ENCODE measurements at places on chromosomes 5 and 9.

DNA sequence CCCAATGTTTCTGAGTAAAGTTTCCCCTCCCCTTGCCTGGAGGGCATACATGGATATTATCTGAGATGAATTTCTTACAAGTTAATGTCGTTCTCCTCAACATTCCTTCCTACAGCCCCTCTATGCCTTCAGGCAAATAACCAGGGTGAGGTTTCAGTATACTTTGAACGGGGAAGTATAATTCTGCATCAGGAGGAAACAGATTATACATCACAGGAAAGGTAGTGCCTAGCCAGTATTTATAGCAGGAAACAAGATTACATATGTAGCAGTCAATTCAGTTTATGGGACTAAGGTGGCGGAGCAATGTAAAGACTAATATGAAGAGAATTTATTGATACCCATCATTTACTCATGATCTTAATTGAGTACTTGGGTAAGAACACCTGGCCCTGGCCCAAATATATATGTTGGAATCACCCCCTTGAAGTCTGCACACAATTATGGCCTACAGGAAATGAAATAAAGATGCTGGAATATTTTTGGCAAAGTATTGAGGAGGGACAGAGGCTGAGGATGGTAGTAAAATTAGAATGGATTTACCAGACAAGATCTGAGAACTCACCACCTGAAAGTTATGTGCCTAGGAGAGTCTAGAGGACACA lies 661.1 kb downstream of the PTPRD start:
- no peak for DNase-seq

- DNase-seq: no peak
Measured at GRCh38 chr5:60497706-60498500, 202.1 kb downstream of the DEPDC1B start.

DNA sequence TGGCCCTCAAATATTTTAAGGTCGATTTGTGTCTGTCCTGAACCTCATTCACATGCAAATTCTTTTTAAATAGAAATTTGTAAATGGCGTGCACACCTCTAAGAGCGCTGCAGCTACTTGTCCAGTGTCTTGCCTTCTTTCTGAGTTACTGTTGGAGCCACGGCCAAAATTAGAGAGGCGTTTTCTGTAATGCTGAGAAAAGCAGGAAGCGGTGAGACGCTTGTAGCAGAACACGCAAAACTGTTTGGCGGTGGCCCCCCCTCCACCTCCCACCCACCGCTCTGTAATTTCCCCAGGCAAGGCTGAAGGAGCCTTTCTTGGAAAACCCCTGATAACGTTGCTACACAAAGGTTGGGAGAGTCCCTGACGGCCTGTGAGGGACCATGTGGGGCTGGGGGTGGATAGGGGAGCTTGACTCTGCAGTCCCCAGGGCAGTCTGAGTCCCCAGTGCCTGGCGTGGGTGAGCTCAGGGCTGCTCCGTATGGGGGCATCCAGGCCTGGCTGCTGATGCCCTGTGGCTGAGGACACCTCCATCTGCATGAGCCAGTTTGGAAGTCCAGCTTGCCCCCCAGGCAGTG lies 96.5 kb downstream of the GADD45G start:
- peak; percentile 82 for DNase-seq

DNA sequence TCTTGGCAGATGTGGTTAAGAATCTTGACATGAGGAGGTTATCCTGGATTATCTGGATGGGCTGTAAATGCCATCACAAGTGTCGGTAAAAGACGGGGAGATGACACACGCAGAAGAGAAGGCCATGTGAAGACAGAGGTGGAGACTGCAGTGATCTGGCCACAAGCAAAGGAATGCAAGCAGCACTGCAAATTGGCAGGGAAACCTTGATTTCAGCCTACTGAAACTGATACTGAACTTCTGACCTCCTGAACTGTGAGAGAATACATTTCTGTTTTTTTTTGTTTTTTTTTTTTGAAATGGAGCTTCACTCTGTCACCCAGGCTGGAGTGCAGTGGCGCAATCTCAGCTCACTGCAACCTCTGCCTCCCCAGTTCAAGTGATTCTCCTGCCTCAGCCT lies 92.4 kb upstream of the NFIL3 start:
- no peak for DNase-seq

- DNase-seq: no peak
Measured at GRCh38 chr9:134736791-134737497, 95.3 kb downstream of the COL5A1 start.

DNA sequence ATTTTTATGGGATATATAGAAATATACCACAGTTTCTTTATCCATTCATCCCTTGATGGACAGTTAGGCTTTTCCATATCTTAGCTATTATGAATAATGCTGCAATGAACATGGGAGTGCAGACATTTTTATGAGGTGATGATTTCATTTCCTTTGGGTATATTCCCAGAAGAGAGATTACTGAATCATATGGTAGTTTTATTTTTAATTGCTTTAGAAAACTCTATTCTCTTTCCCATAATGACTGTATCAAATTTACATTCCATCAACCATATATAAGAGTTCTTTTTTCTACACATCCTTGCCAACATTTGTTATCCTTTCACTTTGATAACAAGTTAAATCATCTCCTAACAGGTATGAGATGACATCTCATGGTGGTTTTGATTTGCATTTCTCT lies 821.6 kb downstream of the TLE1 start:
- DNase-seq: no peak

DNA sequence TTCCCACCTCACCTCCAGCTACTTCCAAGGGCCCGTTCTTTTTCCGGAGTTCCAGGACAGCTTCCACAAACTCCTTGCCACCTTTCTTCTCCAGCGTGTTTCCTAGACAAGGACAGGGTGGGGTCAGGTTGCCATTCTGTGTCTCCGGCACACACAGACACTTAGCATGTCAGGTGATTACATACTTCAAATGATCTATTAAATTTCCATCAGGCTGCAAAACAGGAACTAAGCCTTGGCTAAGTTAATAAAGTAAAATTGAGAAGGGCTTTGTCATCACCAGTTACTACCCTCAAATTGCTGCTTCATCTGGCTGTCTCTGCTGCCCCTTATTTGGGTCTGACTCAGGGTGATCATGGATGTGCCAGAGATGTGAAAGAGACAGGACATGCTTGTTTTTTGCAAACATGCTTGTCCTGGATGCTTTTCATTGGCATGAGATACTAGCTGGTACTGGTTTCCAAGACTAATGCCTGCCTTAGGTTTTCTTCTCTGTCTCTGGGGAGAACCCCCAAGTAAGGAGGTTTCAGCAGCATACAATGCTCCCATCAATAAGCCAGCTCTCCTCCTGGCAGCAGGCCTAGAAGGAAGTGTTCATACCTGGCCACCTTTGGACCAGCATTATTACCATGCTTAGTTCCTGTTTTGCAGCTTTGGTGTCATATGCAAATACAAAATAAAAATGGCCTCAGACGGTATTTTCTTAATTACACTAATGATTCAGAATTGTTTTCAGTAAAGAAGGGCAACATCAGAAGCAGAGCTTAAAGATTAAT lies 52.9 kb downstream of the MACROH2A1 start:
- no peak for DNase-seq

GRCh38 chr9:114285166-114285867 lies 37.6 kb upstream of the ORM1 start:
- DNase-seq: no peak

DNA sequence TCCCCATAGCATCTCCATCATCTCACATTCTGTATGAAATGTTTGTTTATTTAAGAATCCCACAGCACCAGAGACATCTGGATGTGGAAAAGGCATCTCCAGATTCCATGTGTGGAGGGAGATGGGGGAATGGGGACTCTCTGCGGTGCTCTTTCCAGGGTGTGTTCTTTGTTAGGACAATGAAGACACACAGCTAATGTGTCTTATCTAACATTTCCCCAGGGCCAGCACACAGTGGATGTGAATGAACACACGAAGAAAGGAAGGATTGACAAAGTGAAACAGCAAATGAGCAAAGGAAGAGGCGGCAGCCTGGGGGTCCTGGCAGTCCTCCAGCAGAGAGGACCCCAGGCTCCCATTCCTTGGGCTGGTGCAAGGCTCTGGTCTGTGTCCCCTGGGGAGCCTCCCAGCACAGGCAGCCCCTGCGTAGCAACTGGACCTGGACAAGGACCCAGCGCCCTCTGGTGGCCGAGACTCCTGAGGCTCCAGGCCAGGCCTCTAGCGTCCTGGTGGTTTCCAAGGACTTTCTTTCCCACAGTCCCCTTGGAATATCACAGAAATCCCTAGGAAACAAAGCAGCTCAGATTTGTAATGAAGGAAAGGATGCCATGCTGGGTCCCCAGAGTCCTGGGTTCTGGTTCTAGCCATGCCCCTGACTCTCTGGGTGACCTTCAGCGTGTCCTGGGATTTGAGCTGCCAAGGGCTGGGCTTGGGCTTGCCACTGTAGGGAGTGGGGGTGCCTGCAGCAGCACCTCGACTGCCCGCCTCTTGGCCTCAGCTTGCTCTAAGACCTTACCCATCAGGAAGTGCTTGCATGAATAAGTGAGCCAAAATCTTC lies 3.5 kb upstream of the PDLIM7 start:
- DNase-seq: peak; percentile 83

DNA sequence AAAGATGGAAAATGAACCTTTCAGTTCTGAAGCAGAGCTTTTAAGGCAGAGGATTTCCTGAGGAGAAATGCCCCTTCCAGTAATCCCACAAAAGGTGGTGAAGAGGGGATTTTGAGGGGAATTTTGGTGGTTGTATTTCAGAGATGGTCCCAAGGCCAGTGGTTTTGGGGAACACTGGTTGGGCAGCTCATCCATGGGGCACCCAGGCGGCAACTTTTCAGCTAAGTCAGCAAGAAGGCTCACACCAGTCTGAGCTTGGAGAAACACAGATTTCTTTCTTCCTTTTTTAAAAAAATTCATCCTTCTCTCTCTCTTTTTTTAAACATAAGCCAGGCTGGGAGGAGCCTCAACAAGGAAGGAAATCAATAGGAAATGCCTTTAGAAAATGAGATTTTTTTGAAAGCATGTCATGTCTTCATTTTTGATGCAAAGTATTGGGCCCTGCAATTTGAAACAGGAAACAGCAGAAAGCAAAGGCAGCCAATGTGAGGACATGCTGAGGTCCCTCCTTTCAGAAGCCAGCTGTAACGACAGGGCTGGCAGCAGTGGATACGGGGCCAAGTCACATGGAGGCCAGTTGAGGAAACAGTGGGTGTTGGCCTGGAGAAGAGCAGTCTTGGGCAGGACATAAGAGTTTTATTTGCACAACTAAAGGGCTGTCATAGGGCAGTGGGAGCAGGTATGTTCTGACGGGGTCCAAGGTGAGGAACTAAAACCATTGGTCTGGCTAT lies 155.3 kb upstream of the KLF4 start:
- peak; percentile 4 for DNase-seq

- no peak for DNase-seq
Measured at GRCh38 chr9:121945281-121945680, 147.8 kb downstream of the TTLL11 start.

DNA sequence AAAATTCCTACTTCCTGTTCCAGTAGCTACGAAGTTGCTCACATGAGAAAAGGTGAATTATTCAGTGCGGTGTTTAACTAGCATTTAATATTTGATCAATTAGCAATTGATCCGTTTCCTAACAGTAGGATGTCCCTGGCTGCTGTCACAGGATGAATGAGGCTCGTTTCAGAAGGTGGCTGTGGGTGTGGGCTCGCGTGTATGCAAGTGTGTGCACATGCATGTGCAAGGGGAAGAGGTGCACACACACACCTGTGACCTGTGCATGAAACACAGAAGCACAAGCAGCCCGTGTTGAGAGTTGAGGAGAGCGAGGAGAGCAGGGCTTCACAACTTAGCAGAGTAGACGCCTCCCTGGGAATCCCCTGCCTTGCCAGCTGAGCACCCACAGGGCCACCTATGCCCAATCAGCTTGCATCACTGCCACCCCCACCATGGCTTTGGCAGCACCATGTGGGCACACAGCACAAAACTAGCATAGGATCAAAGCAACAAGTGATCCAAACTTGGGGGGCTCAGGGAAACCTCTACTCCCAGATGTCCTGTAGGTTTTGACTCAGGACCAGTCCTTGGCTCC lies 107.2 kb downstream of the C5orf15 start:
- no peak for DNase-seq
